ENCODE measurements at places on chromosomes 1 and 21. TPM values are rescaled to one million over a fixed set of nuclear protein-coding genes. Genes with fewer than 3 reads are reported as not detected.

The AKR7A3 gene
- total RNA-seq: 0.33 TPM

The CD52 gene
- 951 TPM for total RNA-seq

The GPR161 gene
- 0.37 TPM for total RNA-seq

The C1orf226 gene
- total RNA-seq: not detected

The OR10Z1 gene
- total RNA-seq: not detected

The LTN1 gene
- total RNA-seq: 27.1 TPM

The UBE2U gene
- total RNA-seq: not detected

The AGMAT gene
- total RNA-seq: 12.4 TPM

The ZNF683 gene
- 26.3 TPM for total RNA-seq

The CRYBG2 gene
- total RNA-seq: 5.7 TPM

The SIPA1L2 gene
- 0.91 TPM for total RNA-seq

The URB2 gene
- total RNA-seq: 13.5 TPM

The IKBKE gene
- total RNA-seq: 72.7 TPM

The CNIH3 gene
- total RNA-seq: 1.1 TPM

The IL19 gene
- not detected for total RNA-seq

The KCNJ15 gene
- not detected for total RNA-seq

The RAB3GAP2 gene
- 46.6 TPM for total RNA-seq

The EXO1 gene
- total RNA-seq: 46.3 TPM

The KIF17 gene
- not detected for total RNA-seq

The SLFNL1 gene
- total RNA-seq: 0.12 TPM
